GM23248 (cell line): ENCODE measurements at places on chromosomes 4 and X.

GRCh38 chr4:101977076-101977475 lies 186.5 kb downstream of the BANK1 start:
- DNase-seq = peak; percentile 99

DNA sequence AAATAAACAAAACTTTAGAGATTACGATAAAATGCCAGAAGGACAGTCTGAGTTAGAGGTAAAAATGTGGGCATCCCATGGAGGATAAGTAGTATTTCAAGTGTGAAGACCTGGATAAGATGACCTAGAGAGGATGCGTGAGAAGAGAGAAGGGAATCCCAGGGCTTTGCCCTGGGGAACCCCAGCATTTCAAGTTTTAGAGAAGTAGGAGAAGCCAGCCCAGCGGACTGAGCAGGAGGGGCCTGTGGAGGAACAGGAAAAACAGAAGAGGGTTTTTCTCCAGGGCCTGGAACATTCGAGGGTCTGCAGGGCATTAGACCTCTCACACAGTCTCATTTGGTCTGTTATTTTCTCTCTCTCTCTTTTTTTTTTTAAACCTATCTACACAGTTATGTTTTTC lies 2.9 kb upstream of the CFP start:
- no peak for DNase-seq

GRCh38 chrX:9767375-9767774 lies 1.7 kb upstream of the GPR143 start:
- DNase-seq = no peak

GRCh38 chr4:7987148-7987989 lies 47.7 kb upstream of the AFAP1 start:
- peak; percentile 82 for DNase-seq

GRCh38 chr4:4564522-4564921 lies 22.7 kb upstream of the STX18 start:
- DNase-seq = no peak

DNA sequence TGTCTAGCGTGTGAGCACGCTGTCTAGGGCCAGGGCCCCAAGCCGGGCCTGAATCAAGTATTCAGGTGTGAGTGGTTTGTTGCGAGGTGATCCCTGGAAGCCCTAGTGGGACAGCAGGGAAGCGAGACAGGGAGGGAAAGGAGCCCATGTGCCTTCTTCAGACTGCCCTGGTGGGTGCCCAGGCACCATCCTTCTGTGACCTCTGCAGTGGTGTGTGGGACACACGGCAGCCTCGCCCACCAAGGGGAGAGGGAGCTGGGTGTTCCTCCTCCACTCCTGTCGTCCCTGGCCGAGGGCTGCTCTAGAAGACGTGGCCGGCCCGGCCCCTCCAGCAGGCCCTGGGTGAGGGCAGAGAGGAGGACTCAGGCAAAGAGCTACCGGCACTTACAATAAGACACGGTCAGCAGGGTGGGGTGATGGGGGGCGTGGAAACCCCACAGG lies 47.4 kb downstream of the HTRA3 start:
- DNase-seq = no peak

- peak; percentile 14 for DNase-seq
Observed at GRCh38 chr4:154158361-154159155, 333.0 kb downstream of the DCHS2 start.

GRCh38 chr4:8198206-8198905 lies 734 bp upstream of the SH3TC1 start:
- no peak for DNase-seq

- DNase-seq = no peak
Observed at GRCh38 chr4:61918507-61918906, 718.4 kb downstream of the ADGRL3 start.

DNA sequence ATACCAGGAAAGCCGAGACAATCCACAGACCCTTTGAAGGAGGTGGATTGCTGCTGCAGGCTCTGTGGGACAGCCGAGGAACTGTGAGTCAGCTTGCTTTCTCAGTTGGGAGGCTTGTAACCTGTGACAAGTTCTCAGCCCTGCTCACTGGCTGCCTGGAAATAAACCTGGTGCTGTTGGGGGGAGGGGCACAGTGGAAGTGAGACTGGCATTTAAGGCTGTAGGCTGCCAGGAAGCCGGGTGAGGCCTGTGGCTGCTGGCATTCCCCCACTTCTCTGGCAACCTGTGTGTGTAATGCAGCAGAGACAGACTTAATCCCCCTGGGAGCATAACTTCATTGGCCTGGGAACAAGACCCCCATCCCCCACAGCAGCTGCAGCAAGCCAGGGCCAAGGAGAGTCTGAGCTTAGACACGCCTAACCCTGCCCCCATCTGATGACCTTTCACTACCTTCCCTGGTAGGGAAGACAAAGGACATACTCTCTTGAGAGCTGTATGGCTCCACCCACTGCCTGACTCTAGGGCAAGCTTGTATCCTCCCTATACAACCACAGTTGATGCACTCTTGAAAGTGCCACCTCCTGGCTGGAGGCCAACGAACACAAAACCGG lies 64.1 kb downstream of the ALPK1 start:
- DNase-seq = no peak

DNA sequence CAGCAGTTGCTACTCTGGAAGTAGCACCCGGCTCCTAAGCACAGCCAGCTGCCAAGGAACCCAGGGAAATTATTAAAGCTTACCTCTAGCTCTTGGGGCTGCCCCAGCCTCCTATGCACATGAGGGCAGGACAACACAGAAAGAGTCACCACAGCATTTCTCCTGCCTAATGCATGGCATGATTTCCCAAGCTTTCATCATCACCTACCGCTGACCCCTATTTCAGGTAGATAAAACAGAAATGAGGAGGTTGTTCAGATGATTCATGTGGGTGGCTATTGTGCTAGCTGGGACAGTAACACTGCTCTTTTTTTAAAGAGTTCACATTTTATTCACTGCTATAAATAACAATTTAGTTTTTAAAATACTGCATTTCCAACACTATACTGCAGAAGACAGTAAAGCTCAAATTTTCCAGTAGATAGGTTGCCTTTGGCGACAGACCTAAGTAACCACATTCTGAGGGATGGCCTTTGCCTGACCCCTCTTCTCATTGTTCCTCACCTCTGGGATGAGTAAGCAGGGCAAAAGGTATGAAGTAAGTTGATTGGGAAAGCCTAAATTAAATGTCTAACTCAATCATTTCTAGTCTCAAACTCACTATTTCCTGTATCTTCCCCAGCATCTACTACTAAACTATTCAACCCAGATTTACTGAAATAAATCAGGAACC lies 16.7 kb downstream of the CASK start:
- DNase-seq = peak; percentile 10

GRCh38 chr4:173448103-173448502 lies 49.2 kb upstream of the SCRG1 start:
- peak; percentile 81 for DNase-seq

- DNase-seq = no peak
Observed at GRCh38 chrX:129958083-129958465, 24.4 kb upstream of the BCORL1 start.

GRCh38 chrX:120761810-120762209 lies 113.9 kb downstream of the CT47B1 start:
- peak; percentile 87 for DNase-seq

DNA sequence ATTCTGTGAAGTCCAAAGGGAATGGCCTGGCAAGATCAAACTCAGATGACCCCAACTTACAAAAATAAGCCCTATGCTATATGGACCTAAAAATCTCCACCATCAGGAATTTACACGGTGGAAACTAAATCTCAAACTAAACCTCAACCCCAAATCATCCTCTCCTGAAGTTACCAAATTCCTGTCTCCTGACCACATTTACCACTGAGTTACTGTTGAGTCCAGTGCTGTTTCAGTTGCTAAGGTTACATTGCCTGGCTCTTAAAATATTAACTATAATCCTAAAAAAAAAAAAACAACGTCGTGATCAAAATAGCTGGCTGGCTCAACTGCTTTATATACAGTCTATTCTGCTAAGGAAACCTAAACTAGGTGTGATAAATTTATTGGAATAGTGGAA lies 315.2 kb upstream of the SLIT2 start:
- peak; percentile 89 for DNase-seq

DNA sequence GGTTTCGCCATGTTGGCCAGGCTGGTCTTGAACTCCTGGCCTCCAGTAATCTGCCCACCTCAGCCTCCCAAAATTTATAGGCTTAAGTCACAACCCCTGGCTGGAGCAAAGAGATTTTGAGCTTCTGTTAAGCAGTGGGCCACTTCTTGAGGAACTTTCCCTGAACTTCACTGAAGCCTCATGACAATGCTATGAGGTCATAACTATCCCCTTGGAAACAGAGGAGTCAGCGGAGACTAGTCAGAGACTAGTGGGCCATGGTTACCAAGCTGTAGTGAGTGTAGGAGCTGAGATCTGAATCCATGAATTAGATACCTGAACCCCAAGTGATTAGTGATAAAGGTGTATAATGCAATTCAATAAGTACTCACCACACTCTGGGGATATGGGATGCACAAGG lies 145.1 kb upstream of the MSX1 start:
- peak; percentile 70 for DNase-seq

DNA sequence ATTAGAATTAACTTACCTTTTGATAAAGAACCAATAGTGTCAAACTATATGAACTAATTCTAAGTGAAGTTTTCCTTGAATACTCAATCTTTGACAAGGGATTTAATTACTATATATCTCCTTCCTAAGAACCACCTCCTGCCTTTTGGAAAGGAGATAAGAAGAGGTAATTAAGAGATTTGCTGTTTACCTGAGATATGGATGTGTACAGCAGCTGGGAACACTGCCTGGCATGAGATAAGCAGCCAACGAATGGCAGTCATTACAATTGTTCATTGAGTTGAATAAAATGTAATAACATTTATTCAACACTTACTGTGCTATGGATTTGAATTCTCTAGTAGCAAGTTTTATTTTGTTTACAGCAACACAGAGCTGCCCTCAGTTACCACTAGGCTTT lies 407.1 kb downstream of the SPOCK3 start:
- DNase-seq = no peak

- no peak for DNase-seq
Observed at GRCh38 chr4:140044337-140044902, 109.6 kb downstream of the MAML3 start.

- DNase-seq = no peak
Observed at GRCh38 chr4:15400226-15400625, 27.6 kb upstream of the C1QTNF7 start.

GRCh38 chr4:188783606-188784160 lies 644.4 kb downstream of the TRIML1 start:
- no peak for DNase-seq

DNA sequence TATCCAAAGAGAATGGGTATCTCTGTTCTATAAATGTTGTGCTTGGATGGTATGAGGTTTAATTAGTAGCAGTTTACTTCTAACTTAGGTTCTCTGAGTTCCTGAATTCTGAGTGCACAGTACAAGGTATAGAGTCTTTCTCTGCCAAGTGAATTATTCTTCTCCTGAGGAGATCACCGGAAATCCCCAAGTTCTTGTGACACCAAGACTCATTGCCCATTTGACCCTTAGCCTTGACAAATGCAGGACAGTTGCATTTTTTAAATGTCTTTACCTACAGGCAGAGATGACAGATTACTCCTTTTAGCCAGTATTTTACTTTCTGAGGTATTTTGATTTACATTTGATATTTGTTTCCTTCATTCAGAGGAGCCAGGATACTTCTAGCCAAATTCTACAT lies 72.9 kb downstream of the MAOA start:
- DNase-seq = no peak

GRCh38 chr4:189858435-189858834 lies 82.2 kb upstream of the FRG1 start:
- no peak for DNase-seq

- no peak for DNase-seq
Observed at GRCh38 chrX:148618470-148619445, 118.3 kb downstream of the AFF2 start.
